ENCODE measurements at places on chromosomes 1 and 21. TPM values are rescaled to one million over a fixed set of nuclear protein-coding genes. Genes with fewer than 3 reads are reported as not detected.

Gene NRIP1
- total RNA-seq = 78.5 TPM

Gene OPRD1
- total RNA-seq = 0.09 TPM

Gene FASLG
- total RNA-seq = 0.70 TPM

Gene EPS8L3
- 349 TPM for total RNA-seq

Gene DESI2
- 28.2 TPM for total RNA-seq

Gene FAM3B
- total RNA-seq = 0.98 TPM

Gene P3R3URF
- total RNA-seq = not detected

Gene DNAJC11
- total RNA-seq = 78.0 TPM

Gene LIN9
- total RNA-seq = 3.5 TPM

Gene DSCAM
- total RNA-seq = not detected

Gene CFHR5
- not detected for total RNA-seq

Gene RHCE
- not detected for total RNA-seq

Gene CFAP45
- 0.31 TPM for total RNA-seq

Gene LENEP
- 0.52 TPM for total RNA-seq

Gene SH2D2A
- total RNA-seq = 1.4 TPM

Gene SLC22A15
- 1.9 TPM for total RNA-seq

Gene CFAP126
- total RNA-seq = not detected

Gene TBCE
- 26.4 TPM for total RNA-seq

Gene AMY2A
- total RNA-seq = not detected

Gene L1TD1
- 6.9 TPM for total RNA-seq

Gene APCS
- total RNA-seq = not detected

Gene GJA4
- total RNA-seq = 1.5 TPM

Gene IGSF5
- total RNA-seq = 0.12 TPM

Gene TMPRSS2
- total RNA-seq = 471 TPM

Gene CR1L
- not detected for total RNA-seq

Gene ATP6V1G3
- not detected for total RNA-seq

Gene PTGS2
- total RNA-seq = 1.9 TPM

Gene CGN
- total RNA-seq = 182 TPM

Gene SWT1
- total RNA-seq = 4.1 TPM

Gene HSD3B1
- 0.92 TPM for total RNA-seq

Gene PRDM15
- 5.1 TPM for total RNA-seq

Gene CCDC28B
- 1.3 TPM for total RNA-seq

Gene SLC19A2
- total RNA-seq = 7.3 TPM

Gene ENAH
- total RNA-seq = 43.3 TPM

Gene MRPS6
- 54.7 TPM for total RNA-seq

Gene RHBDL2
- 35.1 TPM for total RNA-seq

Gene TRIM17
- total RNA-seq = not detected

Gene RAB4A
- 91.1 TPM for total RNA-seq

Gene PLA2G5
- 1.8 TPM for total RNA-seq

Gene GCLM
- 14.0 TPM for total RNA-seq

Gene TMPRSS3
- total RNA-seq = 0.61 TPM

Gene ACOT11
- 77.0 TPM for total RNA-seq

Gene TRAF3IP3
- total RNA-seq = 2.3 TPM

Gene KIF21B
- 11.0 TPM for total RNA-seq

Gene PADI3
- not detected for total RNA-seq

Gene TFF3
- 3,156 TPM for total RNA-seq
